ENCODE measurements at places on chromosomes 2 and 18.
A peak's percentile ranks its signal among the peaks of the same experiment; 100 is the strongest.

GRCh38 chr2:20350041-20350712, 467 bp downstream of the PUM2 start:
- DNase-seq: peak; percentile 75

- DNase-seq: no peak
Measured at GRCh38 chr2:20221555-20221973, 3.4 kb downstream of the SDC1 start.

GRCh38 chr18:50620319-50620718, 60.4 kb downstream of the MAPK4 start:
- no peak for DNase-seq

DNA sequence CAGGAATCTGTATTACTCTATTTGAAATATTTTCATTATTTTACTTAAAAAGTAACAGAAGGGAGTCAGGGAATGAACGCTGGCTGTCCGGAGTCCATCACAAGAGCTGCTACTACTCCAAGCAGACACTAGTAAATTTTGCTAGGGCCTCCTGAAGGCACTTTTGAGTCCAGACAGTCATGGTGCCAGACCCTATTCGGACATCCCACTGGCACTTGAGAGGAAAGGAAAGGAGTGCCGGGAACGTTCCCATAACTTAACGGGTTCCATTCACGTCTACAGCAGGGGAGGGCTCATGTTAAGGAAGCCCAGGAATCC, 563 bp upstream of the GMCL1 start:
- no peak for DNase-seq

DNA sequence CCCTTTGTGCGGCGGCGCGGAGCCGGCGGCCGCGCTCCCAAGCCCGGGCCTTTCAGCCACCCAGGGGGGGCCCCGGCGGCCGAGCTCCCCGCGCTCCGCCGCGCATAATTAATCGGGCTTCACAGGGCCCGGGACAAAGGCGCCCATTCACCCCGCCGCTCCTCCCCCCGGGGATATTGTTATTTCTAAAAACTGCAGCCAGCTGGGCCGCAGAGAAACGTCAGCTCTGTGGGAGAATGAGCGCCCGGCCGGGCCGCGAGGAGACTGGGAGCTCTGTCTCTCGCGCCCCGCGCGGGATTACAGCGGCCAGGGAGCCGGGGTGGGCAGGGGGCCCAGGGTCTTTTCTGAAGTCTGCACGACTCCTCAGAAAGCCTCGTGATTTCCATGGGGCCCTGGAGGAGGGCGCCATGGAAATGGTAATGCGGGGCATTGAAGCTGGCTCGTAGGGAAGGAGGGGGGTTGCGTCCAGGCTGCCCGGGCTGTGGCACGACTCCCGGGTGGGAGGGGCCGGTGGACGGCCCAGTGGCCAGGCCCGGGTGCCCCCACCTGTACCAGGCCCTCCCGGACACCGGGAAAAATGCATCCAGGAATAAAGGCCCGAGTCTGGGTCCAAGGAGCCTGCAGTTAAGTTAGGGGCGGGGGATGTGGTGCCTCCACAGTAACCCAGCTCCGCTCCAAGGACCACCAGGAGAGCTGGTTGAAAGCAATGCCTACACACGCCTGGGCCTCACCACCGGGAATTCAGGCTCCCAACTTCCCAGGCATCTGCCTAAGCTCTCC, 125.3 kb downstream of the ZFP36L2 start:
- no peak for DNase-seq

Measured in activated CD4-positive, alpha-beta T cell treated with anti-CD3 and anti-CD28 coated beads, Interleukin-10, Interleukin-2, amounts not matched to agents 100 ng/mL and 50 ng/mL, durations not matched to agents 16 hours and 8 hours (primary cell).